Activated naive CD4-positive, alpha-beta T cell treated with anti-CD3 and anti-CD28 coated beads, Interleukin-2, amount 10 ng/mL, durations not matched to agents 7 days and 5 days (primary cell): ENCODE measurements at places on chromosomes 4 and X.

DNA sequence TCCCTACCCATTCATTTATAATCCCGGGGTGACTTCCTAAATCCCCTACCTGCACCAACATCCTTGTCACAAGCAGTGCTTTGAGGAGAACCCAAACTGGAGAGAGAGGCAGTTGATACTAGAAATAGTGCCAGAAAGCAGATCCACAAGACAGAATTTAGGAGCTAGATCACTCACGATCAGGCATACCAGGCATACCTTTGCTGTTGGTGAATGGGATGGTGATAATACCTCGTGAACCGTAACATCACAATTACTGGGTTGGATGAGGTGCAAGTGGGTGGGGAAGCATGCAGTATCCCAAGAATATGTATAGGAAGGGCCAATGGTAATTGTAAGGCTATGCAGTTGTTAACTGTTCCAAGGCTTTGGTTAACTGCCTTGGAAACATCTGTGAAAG lies 129.3 kb downstream of the TMA16 start:
- no peak for DNase-seq

GRCh38 chr4:3037957-3038461 lies 36.3 kb downstream of the HTT-AS start:
- DNase-seq, result peak; percentile 49

GRCh38 chrX:13506574-13506973 lies 62.8 kb upstream of the EGFL6 start:
- DNase-seq, result peak; percentile 61

DNA sequence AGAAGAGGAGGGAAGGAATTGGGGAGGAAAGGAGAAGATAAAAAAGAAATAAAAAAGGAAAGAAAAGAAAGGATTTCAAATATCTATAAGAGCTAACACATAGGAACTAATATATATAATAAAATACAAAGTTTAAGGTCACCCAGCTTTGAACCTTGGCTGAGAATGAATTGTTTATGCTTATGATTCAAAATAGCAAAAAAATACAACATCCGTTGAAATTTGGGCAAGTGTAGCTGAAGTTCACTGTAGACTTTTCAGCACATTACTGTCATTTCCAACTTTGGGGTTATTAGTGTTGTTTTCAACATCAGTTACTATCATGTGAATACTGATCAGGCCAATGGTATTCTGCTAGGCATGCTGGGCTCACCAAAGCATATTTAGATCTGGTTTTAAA lies 395.2 kb upstream of the INTU start:
- DNase-seq, result no peak

GRCh38 chrX:6954836-6955235 lies 192.7 kb upstream of the STS start:
- no peak for DNase-seq

DNA sequence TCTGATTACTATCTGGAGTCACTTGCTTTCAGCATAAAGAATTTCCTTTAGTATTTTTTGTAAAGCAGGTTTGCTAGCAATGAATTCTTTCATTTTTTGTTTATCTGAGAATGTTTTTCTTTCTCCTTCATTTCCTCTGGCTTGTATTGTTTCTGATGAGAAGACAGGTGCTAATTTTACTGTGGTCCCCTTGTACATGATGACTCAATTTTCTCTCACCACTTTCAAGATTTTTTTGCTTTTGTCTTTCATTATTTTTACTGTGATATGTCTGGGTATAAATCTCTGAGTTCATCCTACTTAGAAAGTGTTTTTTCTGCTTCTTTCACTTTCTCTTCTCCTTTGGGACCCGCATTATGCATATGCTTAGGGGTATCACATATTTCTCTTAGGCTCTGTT lies 62.6 kb downstream of the PKD2 start:
- DNase-seq, result no peak

DNA sequence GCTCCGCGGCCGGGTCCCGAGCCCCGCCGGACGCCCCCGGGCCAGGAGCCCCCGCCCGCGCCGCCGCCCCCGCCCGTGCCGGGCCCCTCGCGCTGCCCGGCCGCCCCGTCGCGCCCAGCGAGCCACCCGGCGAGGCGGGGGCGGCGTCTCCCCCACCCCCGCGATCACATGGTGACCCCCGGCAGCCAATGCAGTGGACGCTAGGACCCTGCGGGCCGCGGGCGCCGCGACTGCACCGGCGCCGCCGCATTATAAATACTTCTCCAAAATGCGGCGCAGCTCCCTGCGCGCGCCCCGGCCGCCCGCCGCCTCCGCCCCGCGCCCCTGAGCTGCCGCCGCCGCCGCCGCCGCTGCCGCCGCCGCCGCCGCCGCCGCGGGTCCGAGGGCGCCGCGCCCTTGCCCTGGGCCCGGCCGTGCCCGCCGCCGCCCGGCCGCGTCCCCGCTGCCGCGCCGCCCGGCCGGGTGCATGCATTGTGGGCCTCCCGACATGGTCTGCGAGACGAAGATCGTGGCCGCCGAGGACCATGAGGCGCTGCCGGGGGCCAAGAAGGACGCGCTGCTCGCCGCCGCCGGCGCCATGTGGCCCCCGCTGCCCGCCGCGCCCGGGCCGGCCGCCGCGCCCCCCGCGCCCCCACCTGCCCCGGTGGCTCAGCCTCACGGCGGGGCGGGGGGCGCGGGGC lies at the start of gene NAT8L:
NAT8L (plus strand) TSS at position 282 of the 680 bp plus-strand sequence; CDS start at position 467, 185 bp downstream.
- no peak for DNase-seq

DNA sequence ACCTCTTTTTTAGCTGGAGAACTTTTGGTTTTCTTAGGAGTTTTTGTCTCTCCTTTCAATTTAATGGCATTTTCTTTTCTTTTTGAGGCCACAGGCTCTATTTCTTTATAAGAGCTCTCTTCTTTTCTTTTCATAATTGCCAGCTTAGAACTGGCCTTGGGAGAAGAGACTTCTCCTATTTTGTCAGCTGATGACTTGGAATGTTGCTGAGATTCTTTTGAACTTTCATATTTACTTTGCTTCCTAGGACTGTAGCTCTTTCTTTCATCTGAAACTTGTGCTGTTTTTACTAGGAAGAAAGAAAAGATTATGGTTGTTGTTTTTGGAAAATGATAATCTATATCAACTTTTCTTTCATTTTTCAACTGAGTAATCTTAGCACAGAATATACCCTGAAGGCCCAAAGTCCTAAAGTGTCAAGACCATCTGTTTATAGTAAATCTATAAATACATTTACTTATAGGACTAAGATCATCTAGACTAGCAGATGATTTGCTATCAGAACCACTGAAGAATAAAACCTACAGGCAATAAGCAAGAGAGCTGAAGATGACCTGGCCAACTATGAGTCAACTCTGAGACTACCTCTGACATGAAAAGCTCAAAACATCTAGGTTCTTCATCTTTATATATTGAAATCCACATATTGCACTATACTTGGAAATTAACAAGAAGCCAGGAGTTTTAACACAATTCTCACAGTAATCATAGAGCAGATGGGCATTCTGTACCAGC lies 45.6 kb downstream of the RFC1 start:
- no peak for DNase-seq

- DNase-seq, result peak; percentile 24
Observed at GRCh38 chrX:134144231-134144630, 92.8 kb upstream of the CCDC160 start.

DNA sequence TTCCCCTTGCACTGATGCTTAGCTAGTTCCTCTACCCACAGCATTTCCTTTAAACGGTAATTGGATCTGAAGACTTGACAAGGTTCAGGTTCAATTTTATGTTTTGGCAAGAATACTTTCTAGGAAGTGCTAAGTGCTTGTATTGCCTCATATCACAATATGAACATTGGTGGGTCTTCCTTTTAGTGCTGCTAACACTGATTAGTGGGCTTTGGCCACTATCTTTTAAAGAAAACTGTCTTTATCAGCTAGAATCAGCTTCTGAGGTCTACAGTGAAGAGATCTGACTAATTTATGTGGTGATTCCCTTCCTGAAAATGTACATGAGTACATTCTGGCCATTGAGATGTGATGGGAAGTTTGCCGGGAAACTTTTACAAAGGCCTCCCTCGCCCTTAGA lies 316.7 kb upstream of the KLF3 start:
- DNase-seq, result no peak

GRCh38 chrX:119177278-119177677 lies 49.7 kb upstream of the KIAA1210 start:
- no peak for DNase-seq

DNA sequence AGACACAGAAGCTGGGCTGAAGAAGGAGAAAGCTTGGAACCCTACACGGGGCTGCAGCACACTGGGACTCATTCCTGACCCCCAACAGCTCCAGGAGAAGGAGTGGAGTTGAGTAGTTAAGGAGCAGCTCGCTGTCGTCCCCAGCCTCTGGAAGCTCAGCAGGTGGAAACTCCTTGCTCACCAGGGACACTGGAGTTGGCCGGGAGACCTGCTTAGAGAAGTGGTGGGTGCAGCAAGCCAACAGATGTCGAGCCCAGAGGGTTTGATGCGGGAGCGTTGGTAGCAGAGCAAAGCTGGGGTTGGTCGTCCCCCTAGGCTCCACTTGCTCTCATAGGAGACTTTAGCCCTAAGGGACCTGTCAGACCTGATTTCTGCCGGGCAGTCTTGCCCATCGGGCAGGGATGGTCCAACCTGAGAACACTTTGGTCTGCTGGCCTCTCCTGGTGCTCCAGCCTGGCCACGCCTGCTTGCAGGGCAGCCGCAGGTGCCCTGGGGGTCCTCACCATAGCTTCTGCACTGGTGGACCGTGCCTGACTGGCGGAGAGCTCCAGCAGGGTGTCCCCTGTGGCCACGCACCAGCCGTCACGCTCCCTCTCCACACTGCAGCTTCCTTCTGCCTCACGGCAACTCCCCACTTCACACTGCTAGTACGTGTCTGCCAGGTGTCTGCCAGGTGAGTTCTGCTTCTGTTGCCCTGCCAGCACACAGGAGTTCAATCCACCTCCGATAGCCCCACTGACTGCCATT lies 353.7 kb downstream of the GASK1B start:
- no peak for DNase-seq

DNA sequence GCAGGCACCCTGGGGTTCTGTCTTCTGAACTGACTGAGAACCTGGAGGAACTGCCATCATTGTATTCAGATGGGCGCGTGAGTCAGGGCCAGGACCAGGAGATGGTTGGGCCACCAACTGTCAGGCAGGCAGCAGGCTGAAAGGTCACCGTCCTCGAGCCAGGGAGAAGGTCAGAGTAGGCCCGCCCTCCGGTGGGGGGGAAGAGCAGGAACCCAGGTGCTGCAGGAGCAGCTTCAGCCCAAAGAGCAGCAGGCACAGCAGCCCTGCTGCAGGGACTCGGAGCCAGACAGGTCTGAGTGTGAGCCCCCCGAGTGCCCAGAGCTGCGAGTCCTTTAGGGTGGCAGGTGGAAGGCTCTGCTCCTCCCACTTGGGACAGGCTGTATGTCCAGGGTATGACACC lies 26.4 kb downstream of the WFS1 start:
- no peak for DNase-seq

DNA sequence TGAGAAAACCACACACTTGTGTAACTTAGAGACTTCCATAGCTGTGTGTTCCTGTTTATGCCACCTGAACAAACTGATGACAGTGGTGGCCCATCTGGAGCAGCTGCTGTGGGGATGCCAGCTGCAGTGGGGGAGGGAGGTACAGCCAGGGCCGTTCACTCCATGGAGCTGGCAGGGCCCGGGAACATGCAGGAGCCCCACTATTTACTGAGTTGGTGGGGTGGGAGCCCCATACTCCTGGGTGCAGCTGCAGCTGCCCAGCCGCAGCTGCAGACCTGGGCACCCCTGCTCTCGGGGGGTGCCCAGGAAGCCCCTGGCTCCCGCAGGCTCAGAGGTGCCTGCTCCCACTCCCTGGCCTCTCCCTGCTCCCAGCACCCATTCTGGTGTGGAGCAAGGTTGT lies 398.6 kb upstream of the RASGEF1B start:
- no peak for DNase-seq
